ENCODE measurements at places on chromosomes 6 and 20.

DNA sequence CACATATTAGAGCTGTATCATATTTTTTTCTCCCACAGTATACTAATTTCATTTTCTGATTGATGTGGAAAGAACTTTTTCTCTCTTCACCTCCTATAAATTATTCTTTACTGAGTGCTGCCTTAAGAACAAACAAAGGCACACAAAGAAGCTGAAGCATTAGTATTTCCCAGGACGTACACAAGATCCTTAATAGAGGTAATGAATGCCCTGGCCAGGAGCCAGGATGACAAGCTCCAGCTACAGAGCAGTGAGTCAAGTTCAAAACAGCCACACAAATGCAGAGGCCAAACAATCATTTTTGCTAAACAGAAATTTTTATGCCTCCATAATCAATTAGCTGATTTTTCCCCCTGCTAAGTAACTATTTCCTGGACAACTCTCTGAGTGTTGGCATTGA, 639.6 kb downstream of the EPHA7 start:
- DNase-seq, result no peak

GRCh38 chr20:13422637-13423036, 201.6 kb downstream of the ISM1 start:
- no peak for DNase-seq

- DNase-seq, result no peak
Observed at GRCh38 chr20:9492067-9492466, 22.3 kb upstream of the LAMP5 start.

DNA sequence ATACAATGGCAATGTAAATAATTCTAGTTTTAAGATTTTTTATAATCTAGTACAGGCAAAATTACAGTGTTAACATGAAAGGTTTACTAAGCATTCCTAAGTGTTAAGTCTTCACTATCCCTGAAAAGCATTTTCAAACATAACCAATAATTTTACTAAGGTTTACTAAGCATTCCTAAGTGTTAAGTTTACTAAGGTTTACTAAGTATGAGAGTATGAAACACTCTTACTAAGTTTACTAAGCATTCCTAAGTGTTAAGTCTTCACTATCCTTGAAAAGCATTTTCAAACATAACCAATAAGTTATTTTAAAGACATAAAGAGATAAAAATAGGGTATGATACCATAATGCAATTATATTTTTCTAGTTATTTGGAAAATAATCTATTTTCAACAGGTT, 82.6 kb downstream of the PRSS35 start:
- no peak for DNase-seq

GRCh38 chr6:37868447-37868825, 48.9 kb downstream of the ZFAND3 start:
- DNase-seq, result no peak

DNA sequence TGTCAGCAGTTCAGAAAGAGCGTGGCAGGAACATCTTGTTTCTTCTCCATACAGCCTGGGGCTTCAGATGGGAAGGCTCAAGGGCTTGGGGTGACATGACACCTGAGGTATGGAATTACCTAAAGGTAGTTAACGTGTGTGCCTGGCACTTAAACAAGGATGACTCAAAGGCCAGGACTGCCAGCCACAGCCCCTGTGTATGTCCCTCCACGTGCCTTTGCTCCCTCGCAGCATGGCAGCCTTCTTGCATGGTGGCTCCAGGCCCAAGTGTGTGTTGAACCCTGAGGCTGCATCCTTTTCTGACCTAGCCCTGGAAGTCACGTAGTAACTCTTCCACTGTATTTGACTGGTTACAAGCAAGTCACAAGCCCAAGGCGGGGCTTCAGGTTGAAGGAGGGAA, 33.6 kb upstream of the MYL9 start:
- DNase-seq, result no peak
